ENCODE measurements at places on chromosomes 1 and 21. TPM values are rescaled to one million over a fixed set of nuclear protein-coding genes. Genes with fewer than 3 reads are reported as not detected.

Gene TNFRSF18
- total RNA-seq: 95.0 TPM

Gene RSPO1
- total RNA-seq: not detected

Gene KCNK1
- total RNA-seq: 1.1 TPM

Gene AVPR1B
- not detected for total RNA-seq

Gene HMGCS2
- not detected for total RNA-seq

Gene ALPL
- not detected for total RNA-seq

Gene IFI44L
- 55.5 TPM for total RNA-seq

Gene KRTAP19-1
- total RNA-seq: not detected

Gene HEYL
- 0.19 TPM for total RNA-seq

Gene SDE2
- 15.0 TPM for total RNA-seq

Gene RUNX3
- total RNA-seq: 156 TPM

Gene LGR6
- 0.14 TPM for total RNA-seq

Gene NBPF10
- 1.7 TPM for total RNA-seq

Gene DNAJC6
- total RNA-seq: 2.5 TPM

Gene KCNK2
- total RNA-seq: not detected

Gene FCGR3A
- total RNA-seq: not detected

Gene OR14K1
- not detected for total RNA-seq

Gene CFAP107
- not detected for total RNA-seq

Gene SRRM1
- 234 TPM for total RNA-seq

Gene AMY1C
- not detected for total RNA-seq

Gene S100A3
- not detected for total RNA-seq

Gene NKAIN1
- not detected for total RNA-seq

Gene TOMM20
- 62.1 TPM for total RNA-seq

Gene NPHS2
- not detected for total RNA-seq

Gene COL18A1
- 8.0 TPM for total RNA-seq

Gene EEIG2
- 7.6 TPM for total RNA-seq

Gene FCRLA
- total RNA-seq: not detected

Gene GBP2
- total RNA-seq: 253 TPM

Gene IL12RB2
- 99.2 TPM for total RNA-seq

Gene FGR
- 0.11 TPM for total RNA-seq

Gene TCHHL1
- not detected for total RNA-seq

Gene NOTCH2NLA
- total RNA-seq: 20.2 TPM

Gene MROH7
- 0.25 TPM for total RNA-seq

Gene KANK4
- total RNA-seq: not detected

Gene TRIM17
- 1.2 TPM for total RNA-seq

Gene S100A1
- total RNA-seq: not detected

Gene HHAT
- total RNA-seq: 0.82 TPM

Gene CCDC24
- total RNA-seq: 1.2 TPM

Gene DNALI1
- not detected for total RNA-seq

Gene PDZK1
- total RNA-seq: not detected

Gene SPRR2B
- not detected for total RNA-seq

Gene SPRR4
- total RNA-seq: not detected

Gene GSTM5
- 0.54 TPM for total RNA-seq

Gene TTC39A
- total RNA-seq: 0.11 TPM

Gene GJB5
- not detected for total RNA-seq

Data from activated CD4-positive, alpha-beta T cell treated with anti-CD3 and anti-CD28 coated beads for 36 hours (primary cell).